ENCODE measurements at places on chromosomes 4 and X.

- no peak for DNase-seq
These were observed 21.2 kb downstream of the CCDC160 start for GRCh38 chrX:134258202-134258601.

- DNase-seq: no peak
These were observed 26.2 kb upstream of the GPR78 start for GRCh38 chr4:8553991-8554405.

DNA sequence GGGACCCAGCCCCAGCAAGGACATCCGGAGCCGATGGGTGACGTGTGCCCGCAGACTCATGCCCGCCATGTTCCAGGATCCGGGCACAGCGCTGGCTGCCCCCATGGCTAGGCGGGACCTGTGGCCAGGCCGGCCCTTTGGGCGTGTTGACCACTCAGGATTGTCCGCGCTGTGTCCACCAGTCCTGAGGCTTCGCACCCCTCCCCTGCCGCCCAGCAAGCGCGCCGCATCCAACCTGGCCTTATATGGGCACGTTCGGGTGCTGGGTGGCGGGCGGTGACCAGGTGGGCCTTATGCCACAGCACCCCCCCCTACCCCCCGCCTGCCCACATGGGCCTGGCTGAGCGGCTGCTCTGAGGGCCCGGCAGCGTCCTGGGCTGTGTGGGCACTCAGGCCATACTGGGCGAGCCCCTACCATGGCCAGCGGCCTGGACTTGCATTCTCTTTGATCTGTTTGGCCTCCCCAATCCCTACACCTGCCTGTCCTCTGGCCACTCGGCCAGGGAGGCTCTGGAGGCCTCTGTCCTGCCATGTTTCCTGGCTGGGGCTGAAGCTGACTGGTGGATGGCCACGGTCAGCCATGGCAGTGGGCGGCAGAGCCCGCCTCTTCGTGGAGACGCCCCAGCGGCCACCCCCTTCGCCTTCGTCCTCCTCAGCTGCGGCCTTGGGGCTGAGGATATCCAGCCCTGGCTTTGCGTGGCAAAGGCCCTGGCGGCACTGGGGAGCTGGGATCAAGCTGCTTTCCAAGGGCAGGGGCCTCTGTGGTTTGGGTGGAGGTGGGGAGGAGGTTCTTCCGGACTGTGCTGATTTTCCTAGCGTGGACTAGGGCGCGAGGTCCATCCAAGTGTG is 2.0 kb downstream of the FGFRL1 start:
- DNase-seq: no peak

DNA sequence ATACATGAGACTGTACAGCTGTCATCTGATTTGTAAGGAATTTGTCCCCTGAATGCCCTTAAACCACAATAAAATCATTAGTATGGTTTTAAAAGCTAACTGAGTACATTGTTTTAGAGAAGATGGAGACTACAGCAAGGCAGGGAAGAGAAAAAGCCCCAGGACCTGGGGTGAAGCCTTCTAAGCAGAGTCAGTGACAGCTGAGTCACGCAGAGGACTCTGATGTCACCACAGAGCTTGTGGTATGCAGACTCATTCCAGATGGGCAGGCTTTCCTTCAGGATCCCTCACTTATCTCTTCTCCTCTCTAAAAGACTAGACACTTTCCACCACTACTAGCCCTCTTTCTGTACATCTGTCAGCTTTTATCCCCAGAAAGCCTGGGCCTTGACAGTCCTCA is 97.1 kb upstream of the ATOH1 start:
- no peak for DNase-seq

GRCh38 chr4:182206266-182206665 is 36.9 kb upstream of the TENM3 start:
- no peak for DNase-seq

DNA sequence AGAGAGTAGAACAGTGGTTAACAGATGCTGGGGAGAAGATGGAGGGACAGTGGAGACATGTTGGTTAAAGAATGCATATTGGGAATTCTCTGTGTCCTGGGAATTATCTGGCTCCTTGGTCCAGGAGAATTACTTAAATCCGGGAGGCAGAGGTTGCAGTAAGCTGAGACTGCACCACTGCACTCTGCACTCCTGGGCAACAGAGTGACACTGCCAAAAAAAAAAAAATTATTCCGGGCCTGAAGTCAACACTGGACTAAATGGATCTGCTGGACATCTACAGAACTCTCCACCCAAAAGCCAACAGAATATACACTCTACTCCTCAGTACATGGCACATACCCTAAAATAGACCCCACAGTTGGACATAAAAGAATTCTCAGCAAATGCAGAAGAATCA is 400.0 kb upstream of the CXorf51B start:
- DNase-seq: no peak

DNA sequence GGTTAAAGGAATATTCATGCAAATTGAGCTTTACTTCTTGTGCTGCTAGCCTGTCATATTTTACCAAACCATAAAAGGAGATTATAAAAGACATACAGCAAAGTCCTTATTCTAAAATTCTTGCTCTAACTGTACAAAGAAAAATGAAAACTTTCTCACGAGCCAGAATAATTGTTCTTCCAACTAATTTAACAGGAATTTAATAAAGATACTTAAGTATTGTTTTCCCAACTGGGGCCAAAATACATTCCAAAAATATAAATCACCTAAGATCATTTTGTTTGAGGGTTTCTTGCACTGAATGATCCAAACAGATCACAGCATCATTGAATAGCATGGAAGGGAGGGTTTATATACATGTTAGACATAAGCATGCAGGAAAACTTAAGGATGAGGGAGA is 127.1 kb upstream of the PCDH18 start:
- no peak for DNase-seq

GRCh38 chr4:115759231-115759630 is 645.8 kb upstream of the NDST4 start:
- DNase-seq: no peak

DNA sequence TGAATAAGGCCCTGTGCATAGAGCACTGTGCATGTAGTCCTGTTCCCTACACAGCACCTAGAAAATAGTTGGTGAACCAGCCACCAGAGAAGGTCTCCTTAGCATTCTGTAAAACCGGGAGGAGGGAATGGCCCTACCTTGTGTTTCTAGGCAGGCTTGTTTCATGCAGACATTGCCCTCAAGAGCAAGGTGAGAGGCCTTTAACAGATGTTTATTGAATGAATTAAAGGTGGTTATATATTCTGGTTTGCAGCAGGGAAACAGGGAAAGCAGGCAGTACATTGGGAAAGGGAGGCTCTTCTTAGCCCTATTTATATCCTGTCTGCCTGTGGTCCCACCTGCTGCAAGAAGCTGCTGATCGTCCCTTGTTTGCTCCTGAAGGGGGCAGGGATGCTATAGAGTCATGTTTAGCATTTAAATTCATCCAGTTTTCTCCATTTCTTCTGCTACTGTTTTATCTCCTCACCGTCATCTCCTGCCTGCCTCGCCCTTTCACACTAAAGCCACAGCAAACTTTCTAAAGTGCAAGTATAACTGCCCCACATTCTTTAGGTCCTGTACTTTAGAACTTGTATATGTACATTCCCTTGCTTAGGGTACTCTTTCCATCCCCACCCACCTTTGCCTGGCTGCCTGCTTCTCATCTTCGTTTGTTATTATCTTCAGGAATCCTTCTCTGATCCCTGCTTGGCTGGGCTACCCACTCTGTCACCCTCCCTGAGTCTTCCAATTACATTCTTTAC is 60.3 kb downstream of the EGF start:
- DNase-seq: no peak

DNA sequence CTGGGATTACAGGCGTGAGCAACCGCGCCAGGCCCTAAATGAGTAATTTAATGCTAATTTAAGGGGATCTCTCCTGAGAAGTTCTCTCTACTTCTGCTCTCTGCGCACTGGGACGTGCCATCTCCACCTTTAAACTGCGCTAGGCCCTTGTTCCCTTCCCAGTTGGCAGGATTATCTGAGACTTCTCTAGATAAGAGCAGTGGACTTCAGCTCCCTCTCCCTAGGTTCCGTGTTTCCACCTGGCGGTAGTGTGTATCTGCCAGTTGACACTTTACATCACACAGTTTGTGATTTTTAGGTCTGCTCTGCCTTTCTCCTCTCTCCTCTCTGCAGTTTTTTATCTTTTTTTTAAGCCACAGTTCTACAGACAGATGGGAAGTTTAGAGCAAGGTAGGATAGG is 40.2 kb downstream of the ARHGAP10 start:
- no peak for DNase-seq

DNA sequence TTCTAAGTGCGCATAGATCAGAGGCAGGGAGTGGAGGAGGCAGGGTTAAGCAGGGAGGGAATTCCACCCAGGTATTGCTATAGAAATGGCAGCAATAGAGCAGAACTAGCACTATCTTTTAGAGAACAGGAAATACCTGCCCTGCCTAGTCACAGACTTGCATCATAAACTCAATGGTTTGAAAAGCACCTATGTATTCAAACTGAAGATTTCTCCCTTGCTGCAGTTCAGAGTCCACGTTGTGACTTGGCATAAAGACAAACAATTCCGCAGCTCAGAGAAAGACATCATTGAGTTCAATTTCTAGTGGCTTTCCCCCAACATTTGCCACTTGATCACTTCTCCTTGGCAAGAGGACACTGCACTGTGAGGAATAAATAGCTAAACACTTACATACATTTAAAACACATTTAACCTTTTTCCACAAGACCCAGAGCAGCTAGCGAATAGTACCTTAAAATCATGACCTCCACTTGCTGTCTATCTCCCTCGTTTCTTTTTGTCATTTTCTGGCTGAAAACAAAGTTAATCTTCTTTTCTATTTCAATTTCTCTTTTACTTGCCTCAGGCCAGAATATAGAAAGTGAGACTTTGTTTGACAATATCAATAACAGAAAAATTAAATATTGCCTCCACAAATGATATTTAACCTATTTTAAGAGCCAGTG is 42.4 kb downstream of the SLC7A11 start:
- no peak for DNase-seq

DNA sequence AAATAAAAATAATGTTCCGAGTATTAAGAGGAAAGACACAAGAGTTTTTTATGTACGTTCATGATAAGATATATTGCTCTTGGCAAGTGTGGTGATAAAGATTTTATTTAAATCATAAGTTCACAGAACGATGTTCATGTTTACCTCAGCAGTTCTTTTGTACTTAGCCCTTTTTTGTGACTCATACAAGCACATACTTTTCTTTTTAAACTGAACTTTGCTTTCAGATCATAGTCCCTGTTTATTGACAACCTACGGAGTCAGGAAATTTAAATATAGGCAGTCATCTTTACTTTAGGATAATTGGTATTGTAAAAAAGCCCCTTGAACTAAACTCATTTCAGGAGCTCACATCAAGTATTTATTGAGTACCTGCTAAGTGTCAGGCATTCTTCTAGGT is 1.3 kb upstream of the CTSO start:
- no peak for DNase-seq

DNA sequence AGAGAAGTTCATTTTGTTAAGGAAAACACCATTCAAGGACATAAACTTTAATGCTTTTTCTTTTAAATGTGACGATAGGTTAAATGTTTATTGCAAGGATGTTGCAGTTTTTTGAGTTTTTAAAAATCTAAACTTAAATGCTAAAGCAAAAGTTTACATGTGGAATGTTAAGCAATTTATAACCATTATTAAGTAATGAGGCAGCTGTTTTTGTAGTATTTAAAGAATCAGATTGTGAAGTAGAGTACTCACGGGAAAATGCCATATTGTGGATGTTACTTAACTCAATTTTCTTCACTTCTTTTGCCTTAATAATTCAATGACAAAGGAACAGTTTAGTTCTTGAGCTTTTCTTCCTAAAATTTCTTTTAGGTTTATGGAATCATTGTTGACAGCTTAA is 43.5 kb downstream of the UBE2K start:
- no peak for DNase-seq

DNA sequence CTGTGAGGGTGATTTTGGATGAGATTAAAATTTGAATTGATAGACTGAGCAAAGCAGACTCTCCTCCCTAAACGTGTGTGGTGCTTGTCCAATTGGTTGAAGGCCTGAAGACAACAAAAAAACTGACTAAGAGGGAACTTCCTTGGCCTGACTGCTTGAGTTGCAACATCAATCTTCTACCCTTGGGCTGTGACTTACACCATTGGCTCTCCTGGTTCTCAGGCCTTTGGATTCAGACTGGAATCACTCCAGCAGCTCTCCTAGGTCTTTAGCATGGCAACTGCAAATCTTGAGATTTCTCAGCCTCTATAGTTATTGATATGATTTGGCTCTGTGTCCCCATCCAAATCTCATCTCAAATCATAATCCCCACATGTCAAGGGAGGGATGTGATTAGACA is 49.7 kb upstream of the IGFBP7 start:
- DNase-seq: no peak

DNA sequence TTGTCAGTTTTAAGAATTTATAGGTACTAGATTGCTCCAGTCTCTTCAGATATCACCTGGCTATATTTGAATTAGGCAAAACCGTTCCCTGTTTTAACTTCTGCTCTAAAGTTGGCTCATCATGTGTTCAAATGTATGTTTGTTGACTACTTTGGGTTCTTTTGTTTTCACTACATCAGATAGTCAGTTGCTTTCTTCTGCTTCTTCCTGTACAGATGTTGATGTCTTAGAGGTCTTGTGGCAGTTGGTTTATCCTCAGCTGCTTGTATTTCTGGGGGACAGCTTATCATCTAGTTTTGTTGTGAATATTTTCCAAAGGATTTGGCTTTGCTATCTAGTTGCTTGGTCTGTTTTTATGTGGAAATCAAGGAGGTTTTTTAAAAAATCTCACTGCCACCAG is 28.0 kb downstream of the TBC1D19 start:
- no peak for DNase-seq

GRCh38 chr4:102518703-102519131 is 17.6 kb downstream of the NFKB1 start:
- DNase-seq: no peak

DNA sequence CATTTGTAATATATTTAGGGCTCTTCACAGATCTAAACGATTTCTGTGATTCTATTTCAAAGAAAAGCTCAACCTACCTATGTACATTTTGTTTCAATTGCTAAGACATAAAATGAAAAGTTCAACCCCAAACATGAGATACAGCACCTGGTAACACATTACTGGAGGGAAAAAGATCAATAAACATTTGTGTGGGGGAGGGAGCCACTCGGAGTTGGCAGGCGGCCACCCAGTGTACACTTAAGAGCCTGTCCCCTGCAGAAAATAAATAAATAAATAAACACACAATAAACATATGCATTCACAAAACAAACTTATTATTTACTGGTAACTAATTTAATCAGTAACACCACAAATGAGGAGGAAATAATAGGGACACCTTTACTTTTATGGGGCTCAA is 19.3 kb downstream of the PRSS48 start:
- no peak for DNase-seq

GRCh38 chr4:2935762-2936743 is 27.2 kb downstream of the NOP14 start:
- no peak for DNase-seq

- DNase-seq: no peak
These were observed 69.4 kb downstream of the PDS5A start for GRCh38 chr4:39908284-39908683.
